Right atrium auricular region (tissue), 2 donors: ENCODE measurements at places on chromosomes 11 and 22.

GRCh38 chr11:78313898-78314297 is 103.7 kb downstream of the GAB2 start:
- DNase-seq: no peak

- DNase-seq: peak; percentile 77
These were observed 34.6 kb downstream of the CYTH4 start for GRCh38 chr22:37316875-37317371.

DNA sequence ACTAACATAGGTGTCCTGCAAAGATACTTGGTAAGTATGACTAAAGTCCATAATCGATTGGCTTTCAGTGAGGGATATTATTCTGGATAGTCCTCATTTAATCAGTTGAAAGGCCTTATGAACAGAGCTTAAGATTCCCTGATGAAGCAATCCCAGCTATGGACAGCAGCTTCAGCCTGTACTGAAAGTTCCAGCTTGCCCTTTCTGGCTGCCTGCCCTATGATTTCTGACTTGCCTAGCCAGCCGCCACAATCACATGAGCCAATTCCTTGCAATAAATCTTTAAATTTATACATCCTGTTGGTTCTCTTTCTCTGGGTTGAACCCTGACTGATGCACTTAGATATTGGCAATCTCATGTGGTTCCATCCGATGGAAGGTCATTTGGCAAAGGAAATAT is 759.0 kb upstream of the API5 start:
- DNase-seq: no peak

- DNase-seq: no peak
These were observed 119.2 kb downstream of the KCNQ1OT1 start for GRCh38 chr11:2580571-2581001.

DNA sequence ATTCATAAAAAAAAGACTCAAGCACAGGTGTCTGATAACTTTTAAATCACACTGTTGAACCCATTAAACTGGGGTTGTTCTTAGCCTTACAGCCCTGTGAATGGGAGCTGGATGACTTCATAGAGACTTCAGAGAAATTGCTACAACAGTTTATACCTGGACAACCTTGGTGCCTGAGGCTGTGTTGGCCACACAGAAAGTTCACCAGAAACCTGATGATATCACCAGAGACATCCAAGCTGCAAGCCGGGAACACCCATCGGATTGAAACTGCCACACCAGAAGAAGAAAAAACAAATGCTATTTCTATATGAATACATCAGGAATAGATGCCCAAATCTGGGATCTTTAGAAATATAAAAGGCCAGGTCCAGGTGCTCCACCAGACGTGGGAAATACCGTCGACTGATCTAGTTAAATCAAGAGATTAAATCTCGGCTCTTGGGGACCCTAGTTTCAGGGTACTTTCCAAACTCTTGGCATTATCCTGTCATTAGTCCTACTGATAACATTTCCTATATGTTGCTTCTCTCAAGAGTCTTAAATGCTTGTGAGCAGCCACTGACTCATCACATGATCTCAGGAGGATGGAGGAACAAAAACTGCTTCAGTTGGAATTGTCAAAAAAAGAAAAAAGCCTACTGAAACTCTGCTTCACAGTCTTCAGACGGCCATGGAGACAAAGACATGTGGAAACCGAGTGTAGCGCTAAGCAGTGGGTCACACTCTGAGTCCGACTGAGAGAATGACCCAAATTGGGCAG is 28.6 kb upstream of the APOL5 start:
- DNase-seq: no peak

DNA sequence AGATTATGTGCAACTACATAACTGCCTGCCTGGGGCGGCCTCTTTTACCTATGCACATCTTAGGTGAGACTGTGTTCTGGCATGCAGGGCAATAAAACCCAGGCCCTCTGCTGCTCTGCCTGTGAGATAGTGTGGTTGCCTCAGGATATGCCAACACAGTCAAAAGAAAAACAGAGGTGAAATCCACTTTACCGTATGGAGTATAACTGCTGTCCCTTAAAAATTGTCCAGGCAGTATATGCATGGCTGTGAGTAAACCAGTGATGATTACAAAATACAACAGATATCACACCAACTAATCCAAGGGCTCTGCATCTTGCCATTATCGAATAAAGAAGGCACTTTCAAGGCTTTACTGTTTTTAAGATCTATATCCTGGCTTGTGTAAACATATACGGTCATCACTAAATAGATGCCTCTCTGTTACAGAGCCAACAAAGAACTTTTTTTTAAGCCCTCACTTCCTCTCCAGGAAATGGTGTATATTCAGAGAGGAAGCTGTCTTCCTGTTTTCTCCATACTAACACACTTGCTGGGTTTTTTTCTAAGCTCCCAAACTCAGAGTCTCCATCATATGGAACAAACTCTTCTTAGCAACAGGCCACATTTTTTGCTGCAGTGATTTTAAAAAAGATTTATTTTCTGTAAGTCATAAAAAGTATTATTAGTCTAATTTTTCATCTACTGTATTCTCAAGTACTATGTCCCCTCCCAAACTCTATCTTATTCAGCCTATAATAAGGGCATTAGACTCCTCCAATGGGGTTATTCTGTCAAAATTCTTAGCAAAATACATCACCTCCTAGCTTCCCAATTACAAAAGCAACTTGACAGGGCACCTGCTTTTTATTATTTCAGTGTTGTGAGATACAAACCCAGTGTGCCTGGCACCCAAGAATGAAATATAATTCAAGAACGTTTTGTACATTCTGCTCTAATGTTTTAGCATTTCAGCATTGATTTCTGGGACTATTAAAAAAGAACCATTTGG is 135.2 kb downstream of the MAML2 start:
- DNase-seq: no peak

- DNase-seq: no peak
These were observed 17.5 kb upstream of the CDKN1C start for GRCh38 chr11:2902784-2903671.

DNA sequence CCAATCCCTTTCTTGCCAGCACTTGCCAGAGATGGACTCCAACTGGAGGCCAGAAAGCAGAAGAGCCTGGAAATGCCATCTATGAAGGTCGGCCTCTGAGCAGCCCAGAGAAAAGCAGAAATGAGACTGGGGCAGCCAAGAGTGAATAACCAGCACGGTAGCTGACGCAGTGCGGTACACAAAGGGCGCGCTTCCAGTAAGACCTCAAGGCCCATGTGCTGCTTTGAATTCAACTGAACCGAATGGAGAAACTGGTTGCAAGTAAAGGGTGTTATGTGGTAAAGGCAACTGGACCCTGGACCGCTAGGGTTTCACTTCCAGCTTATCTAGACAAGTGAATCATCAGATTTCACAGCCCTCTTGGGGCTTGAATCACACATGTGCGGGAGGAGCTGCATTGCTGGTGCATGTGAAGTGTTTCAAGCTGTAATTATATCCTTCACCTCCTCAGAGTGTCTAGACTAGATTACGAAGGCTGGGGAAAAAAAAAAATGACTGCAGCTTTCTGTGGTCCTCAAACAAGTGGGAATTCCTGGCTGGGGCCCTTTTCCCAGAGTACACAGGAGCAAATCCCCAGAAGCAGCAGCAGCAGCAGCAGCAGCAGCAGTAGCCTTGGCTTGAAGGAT is 128.9 kb downstream of the CCDC34 start:
- DNase-seq: peak; percentile 84

DNA sequence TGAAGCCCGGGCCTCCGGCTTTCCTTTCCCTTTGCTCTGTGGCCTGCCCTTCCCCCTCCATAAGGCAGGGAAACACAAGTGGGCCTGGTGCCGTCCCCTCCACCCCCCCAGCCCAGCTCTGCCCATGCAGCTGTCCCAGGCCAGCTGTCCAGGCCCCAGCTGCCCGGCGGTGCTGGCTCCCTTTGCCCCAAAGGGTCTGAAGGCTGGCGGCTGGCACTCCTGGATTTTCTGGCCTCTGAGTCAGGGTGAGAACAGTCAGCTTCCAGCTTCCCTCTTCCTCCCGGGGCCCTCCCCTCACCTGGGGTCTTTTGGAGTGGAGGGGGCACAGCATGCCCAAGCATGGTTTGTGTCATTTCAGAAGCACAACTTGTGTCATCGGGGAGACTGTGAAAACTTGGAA is 27.8 kb downstream of the CD82 start:
- no peak for DNase-seq

DNA sequence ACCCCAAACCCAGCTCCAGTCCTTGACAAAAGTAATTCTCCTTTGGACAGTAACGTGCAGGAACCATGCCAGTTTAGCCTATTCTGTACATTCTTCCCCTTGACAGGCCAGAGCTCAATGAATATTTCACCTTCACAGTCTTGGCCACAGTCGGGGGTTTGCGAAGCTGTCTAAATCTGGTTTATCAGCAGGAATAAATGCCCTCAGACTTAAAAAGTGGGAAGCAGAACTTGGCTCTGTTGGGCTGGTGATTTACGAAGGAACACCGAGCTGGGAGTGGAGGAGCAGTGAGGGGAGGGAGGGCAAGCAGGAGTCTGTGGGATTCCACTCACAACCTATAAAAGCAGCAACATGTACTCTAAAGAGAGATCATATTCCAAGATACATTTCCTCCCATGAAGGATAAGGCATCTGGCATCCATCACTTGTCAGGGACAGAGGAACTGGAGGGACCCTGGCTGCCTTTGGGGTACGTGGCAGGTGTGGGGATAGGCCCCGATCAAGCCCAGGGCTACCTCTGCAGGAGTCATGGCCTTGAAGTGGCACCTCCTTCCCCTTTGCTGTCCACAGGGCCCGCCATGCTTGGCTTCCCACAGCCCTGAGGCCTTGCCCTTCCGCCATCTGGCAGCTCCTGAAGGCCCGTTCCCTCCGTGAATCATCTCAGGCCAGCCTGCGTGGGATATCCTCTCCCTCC is 154.3 kb downstream of the ADAMTS15 start:
- DNase-seq: no peak

GRCh38 chr22:43126501-43127165 is 16.1 kb downstream of the BIK start:
- DNase-seq: no peak

DNA sequence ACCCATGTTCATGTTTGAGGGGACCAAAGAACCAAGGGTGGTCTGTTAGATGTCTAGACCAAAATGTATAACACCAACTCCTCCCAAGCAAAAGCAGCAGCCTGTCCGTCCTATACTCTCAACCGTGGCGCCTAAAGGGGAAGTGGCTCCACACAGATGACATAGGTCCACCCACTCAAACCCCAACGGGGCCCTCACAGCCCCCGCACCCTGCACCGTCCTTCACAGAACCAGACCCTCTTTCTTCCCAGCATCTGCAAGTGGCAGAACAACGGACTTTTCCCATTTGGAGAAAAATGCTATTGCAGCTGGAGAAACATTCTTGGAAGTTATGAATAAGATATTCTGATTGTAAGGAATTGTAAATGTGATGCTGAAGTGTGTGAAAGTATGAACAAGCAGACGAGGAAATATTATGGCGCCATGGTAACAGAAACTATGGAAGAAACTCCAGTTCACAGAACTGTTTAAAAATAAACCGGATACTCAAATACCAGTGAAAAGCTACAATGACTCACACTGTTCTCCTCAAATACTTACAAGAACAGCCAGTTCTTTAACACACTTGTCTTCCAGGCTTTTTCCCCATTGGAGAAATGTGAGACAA is 76.5 kb upstream of the ARFGAP3 start:
- DNase-seq: no peak

DNA sequence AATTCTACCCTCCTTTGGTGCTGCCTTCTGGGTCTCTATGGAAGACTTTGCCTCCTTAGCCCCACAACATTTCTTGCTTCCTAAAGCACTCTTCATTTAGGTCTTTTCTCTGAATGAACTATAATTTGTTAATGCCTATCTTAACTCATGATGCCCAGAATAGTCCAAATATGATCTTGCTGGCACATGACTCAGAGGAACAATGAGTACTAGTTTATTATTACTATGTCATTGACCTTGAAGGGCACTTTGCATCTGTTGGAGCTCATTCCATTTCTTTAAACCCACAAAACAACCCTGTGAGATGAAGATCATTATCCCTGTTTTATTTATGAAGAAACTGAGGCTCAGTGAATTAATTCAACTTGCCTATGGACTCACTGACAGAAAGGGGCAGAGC is 320.2 kb upstream of the PLET1 start:
- DNase-seq: no peak

- DNase-seq: no peak
These were observed 537.1 kb downstream of the INSC start for GRCh38 chr11:15651816-15652215.

GRCh38 chr11:63761931-63762653 is 6.5 kb downstream of the ZFTA start:
- no peak for DNase-seq

DNA sequence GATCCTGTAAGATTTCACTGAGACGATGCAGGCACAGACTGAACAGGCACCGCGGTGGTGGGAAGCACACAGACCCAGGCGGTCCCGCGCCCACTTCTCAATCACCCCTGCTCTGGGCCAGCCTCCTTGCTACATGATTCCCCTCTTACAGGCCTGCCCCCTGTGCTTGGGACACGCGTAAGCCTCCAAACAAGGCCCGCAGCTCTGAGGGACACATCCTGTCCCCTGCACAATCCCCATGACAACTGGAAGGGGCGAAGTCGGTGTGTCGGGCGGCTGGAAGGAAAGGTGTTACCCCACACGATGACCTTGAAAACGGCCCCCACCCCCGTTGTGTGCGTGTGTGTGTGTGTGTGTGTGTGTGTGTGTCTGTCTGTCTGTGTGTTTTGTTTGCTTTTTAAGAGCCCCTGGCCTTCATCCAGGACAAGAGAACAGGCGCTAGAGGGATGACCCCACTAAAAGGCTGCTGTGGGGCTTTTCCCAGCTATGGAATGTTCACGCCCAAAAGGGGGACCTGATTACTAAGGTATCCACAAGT is 13.1 kb downstream of the CELSR1 start:
- DNase-seq: no peak

- DNase-seq: peak; percentile 26
These were observed 170.1 kb upstream of the B3GAT1 start for GRCh38 chr11:134581966-134582769.

- DNase-seq: peak; percentile 13
These were observed 1385.4 kb downstream of the TBC1D22A start for GRCh38 chr22:48147831-48148230.

- DNase-seq: no peak
These were observed 3.1 kb downstream of the CYB5R3 start for GRCh38 chr22:42645938-42646568.

DNA sequence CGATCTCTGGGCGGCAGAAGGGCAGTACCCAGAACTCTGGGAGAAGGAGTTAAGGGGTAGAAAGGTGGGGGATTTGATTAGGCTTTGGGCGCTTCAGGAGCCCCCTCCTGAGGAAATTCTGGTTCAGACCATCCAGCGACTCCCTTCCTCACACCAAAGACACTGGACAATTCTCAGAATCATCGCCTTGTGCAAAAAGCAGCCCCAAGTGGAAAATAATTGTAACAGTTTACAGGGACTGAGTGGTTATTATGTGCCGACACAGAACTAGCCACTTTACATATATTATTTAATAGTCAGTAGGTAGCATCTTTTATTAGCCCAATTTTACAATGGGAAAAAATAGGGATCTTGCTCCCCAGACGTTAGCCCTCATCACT is 662 bp upstream of the TRIM3 start:
- no peak for DNase-seq
